ENCODE measurements at places on chromosomes 3 and 15.
A peak's percentile ranks its signal among the peaks of the same experiment; 100 is the strongest.

GRCh38 chr15:67178569-67179210 is 75.8 kb downstream of the AAGAB start:
- no peak for DNase-seq

- no peak for DNase-seq
Measured at GRCh38 chr3:171121801-171122200, 95.3 kb upstream of the SLC2A2 start.

GRCh38 chr3:33831053-33831452 is 32.6 kb downstream of the PDCD6IP start:
- DNase-seq, result no peak

DNA sequence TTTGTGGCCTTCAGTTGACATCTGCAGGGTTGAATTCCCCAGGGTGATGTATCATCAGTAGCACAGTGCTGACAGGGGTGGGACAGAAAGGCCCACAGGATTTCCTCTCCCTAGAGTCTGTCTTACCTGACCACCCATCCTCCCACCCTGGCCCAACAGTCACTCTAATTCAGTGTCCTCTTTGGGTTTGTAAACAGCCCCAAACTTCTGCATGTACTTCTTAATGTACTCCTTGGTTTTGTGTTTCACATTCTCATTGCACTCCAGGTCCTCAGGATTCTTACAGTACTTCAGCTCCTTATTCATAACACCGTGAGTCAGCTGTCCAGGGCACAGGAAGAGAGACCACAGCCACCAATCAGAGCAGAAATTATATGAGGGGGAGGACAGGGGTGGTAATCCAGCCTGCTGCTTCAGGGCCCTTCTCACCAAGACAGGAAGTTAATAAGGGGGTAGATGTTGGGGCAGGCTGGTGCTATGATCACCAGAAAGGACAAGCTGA is 37.5 kb downstream of the NBEAL2 start:
- no peak for DNase-seq

DNA sequence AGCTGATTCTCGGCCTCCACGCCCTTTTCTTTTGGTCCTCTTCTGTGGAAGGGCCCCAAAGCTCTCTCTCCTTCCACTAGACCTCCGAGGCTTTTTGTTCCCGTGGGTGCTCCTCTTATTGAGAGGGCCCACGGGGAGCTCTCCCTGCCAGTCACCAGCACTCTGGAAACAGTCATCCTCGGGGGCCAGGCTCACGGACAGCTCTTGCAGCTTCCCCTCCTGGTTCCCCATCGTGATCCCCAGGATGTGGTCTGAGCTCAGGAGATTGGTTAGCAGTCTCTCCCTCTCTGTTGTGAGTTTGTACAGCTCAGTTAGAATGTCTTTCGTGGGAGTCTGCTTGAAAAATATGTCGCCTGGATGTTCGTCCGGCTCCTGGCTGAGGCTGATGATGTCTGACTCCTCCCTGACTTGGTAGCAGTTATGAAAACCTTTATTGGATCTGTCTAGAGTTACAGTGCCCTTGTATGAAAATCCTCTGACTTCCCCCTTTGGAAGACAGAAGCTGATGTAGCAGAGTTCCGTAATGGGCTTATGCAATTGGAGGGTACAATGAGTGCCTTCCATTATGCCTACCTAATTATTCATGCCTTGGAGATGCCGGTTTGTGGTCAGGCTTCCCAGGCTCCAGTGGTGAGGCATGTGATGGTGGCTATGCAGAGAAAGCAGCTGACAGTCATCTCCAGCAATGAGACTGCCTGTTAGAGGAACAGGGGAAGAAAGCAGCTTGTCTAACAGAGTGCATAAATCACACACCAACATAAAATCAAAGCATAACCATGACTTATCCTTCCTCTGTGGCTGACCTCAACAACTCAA is 40.0 kb downstream of the FMN1 start:
- DNase-seq, result peak; percentile 40

DNA sequence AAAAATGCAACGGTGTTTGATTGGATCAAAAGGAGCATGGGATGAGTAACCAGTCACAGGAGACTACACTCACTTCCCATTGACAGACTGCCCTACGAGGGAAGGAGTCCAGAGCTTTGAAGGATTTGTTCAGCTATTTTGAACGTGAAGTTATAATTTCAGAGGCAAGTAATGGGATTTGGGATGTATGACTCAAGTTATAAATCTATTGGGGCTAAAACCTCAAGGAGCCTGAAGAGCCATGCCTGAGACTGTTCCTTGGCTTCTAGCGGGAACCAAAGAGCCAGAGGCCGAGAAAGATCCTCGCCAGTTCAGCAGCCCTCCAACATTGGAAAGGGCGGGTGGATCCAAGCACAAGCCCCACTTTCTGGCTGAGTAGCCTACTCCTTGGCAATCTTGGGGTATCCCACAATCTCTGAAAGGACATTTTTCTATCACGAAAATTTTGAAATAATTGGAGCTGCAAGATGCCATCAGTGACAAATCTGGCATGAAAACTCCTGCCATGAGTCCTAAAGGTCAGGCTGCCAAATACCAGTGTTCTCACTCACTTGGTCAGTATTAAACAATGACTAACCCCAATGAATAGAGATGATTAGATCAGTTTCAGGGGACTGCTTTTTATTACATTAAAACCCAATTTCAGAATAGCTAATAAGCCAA is 48.6 kb upstream of the SLCO2A1 start:
- DNase-seq, result no peak

DNA sequence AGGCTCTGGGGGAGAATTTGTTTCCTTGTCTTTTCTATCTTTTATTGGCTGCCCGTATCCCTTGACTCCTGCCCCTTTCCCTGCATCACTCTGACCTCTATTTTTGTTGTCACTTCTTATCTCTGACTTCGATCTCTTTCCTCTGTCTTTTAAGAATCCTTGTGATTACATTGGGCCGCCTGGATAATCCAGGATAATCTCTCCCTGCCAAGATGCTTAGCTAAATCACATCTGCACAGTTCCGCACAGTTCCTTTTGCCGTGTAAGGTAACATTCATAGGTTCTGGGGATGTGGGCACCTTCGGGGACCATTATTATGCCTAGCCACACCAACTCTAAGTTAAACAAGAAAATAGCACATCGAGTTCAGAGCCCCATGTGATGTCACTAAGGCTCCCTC is 103.0 kb upstream of the DPPA4 start:
- no peak for DNase-seq

DNA sequence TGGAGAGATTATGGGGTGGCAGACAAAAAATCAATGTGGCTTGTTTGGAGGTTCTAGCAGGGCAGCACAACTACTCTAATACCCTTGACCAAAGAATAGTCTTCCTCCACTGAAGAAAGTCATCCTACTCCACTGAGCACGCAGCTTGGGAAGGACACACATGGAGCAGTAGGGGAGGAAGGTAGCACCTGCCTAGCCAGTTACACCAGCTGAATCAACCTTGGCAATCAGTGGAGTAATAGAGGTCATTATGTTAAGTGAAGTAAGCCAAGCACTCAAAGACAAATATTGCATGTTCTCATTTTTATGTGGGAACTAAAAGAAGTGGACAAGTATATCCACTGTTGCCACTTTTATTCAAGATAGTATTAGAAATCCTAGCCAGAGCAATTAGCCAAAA is 555.8 kb upstream of the ALCAM start:
- DNase-seq, result no peak

GRCh38 chr3:115111632-115112031 is 35.5 kb downstream of the ZBTB20 start:
- no peak for DNase-seq

DNA sequence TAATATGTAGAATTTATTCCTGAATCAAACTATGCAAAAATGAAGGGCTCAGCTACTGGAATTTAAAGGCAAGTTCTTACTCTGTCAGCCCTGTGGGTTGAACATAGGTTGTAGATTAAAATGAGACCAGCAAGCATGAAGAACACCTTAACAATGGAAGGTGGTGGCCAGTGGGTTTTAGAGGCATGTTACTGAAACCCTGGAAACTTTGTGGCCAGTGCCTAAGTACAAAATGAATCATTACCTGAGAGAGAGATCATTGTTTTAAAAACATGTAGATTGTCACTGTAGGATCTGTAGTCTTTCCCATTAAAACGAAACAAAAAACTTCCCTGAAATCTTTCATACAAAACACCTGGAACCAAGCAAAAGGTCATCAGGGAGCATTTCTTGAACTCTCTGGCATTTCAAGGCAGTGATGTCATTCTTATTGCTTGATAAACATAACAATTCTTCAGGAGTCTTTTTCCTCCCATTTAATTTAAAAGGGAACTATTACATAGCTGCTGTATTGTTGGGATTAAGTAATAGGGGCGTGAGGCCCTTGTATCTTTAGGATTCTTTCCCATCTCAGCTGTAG is 51.8 kb downstream of the TMEM108 start:
- no peak for DNase-seq

- DNase-seq, result peak; percentile 76
Measured at GRCh38 chr15:40367686-40368611, 9.9 kb downstream of the DISP2 start.
